Left renal pelvis (tissue), 4 donors: ENCODE measurements at places on chromosomes 16 and 17. TPM values are rescaled to one million over a fixed set of nuclear protein-coding genes. Genes with fewer than 3 reads are reported as not detected.

- DNase-seq, result no peak
These were observed 1.5 kb downstream of the SP2 start for GRCh38 chr17:47897561-47897960.

The KRTAP2-1 gene
- not detected for polyA plus RNA-seq

The SLFN14 gene
- polyA plus RNA-seq, result 0.21 TPM

GRCh38 chr17:77746896-77747554 lies 211.5 kb upstream of the TNRC6C start:
- DNase-seq, result no peak

GRCh38 chr17:7440834-7441195 lies 1.5 kb downstream of the FGF11 start:
- peak; percentile 14 for DNase-seq

The TBX21 gene
- polyA plus RNA-seq, result 0.07 TPM

GRCh38 chr17:57481910-57482391 lies 225.6 kb downstream of the MSI2 start:
- no peak for DNase-seq

The WSB1 gene
- polyA plus RNA-seq, result 211 TPM

GRCh38 chr17:48843187-48843900 lies 12.5 kb downstream of the CALCOCO2 start:
- no peak for DNase-seq

The CHST4 gene
- 0.38 TPM for polyA plus RNA-seq

The VTN gene
- polyA plus RNA-seq, result 5.7 TPM

The SENP3 gene
- polyA plus RNA-seq, result 74.1 TPM

The GAST gene
- polyA plus RNA-seq, result not detected

DNA sequence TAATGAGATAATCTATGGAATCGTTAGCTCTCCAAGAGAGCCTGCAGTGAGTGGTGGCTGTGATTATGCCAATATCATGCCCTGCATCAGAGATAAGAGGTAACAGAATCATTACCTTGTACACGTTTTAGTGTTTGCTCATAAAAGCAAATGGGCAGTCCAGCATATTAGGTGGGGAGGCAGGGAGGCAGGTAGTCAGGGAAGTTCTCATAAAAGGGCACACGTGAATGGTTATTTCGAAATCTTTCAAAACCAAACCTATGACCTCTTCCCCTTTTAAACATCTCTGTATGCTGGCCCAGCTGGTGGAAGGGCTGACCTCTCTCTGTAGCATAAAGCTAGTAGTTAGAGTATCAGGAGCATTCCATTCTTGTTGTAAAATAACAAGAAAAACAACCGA lies 51.7 kb downstream of the VAT1L start:
- no peak for DNase-seq

The SOCS1 gene
- 8.0 TPM for polyA plus RNA-seq

DNA sequence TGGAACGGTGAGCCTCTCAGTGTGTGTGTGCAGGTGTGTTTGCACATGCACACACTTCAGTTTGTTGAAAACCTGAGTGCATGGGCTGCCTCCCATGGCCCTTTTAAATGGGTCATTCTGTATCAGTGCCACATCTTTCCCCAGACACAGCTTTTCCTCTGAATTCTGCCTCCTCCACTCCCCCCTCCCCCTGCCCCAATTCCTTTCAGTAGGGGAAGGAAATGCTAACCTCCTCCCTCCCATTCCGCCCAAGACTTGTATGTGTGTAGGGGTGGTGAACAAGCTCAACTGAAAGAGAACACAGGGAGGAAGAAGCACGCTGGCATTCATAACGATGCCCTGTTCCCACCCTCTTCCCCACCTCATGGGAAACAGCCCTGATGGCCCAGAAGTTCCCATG lies 34.3 kb downstream of the C17orf75 start:
- no peak for DNase-seq

The SPATA32 gene
- polyA plus RNA-seq, result 0.23 TPM

- no peak for DNase-seq
These were observed 34.4 kb downstream of the HNF1B start for GRCh38 chr17:37710344-37710886.

GRCh38 chr16:53707671-53708070 lies 3.7 kb downstream of the FTO start:
- DNase-seq, result no peak

The HSD11B2 gene
- polyA plus RNA-seq, result 43.8 TPM
